Sigmoid colon (tissue), 7 donors: ENCODE measurements at places on chromosomes 13 and 19. TPM values are rescaled to one million over a fixed set of nuclear protein-coding genes. Genes with fewer than 3 reads are reported as not detected.

The UGGT2 gene
- total RNA-seq: 40.2 TPM

GRCh38 chr13:94813920-94814475 lies 101.7 kb upstream of the SOX21 start:
- DNase-seq: no peak

The ICAM1 gene
- 12.8 TPM for total RNA-seq

DNA sequence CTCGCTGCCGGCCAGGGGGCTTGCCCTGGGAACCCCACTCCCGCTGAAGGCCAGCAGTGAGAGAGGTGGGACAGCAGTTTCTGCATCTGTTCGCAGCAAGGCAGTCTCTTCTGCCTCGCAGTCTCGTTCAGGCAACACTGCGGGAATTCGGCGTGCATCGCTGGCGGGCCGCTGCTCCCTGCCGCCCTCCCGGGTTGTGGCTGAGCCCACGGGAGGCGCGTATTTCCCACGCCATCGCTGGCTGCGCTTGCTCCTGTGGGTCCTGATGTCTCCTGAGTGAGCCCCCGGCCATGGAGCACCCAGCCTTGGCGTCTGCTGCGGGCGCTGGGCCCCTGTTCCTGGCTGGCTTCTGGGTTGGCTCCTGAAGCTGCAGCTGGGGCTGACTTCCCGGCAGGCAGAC lies 227.9 kb downstream of the TEX29 start:
- DNase-seq: no peak

DNA sequence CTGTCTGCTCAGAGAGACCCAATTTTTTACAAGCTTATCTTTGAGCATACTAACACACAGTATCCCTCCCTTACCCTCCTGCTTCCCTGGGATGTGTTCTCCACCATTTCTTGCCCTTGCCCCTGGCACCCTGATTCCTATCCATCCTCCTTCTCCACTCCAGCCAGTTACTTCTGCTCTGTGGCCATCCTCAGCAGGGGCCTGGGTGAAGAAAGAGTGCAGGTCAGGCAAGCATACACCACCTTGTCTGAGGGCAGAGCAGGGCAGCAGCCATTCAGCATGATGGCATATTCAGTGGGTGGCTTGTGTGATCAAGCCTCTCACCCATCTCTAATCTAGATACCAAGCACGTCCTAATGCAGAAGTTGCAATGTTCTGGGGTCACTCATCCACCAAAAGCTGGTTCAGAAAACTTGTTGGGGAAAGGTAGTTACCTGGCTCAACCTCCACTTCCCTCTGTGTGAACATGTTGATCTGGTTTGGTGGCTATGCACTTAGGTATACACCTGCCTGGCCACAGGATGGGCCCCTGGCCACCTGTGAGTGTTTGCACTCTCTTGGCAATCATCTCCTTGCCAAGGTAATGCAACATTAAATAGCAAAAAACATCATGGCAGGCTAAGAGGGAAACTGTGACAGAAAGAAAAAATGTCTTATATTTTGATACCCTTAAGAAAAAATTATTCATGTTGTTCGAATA lies 900.3 kb upstream of the MIR17HG start:
- no peak for DNase-seq

GRCh38 chr13:75049735-75050335 lies 432.1 kb downstream of the TBC1D4 start:
- DNase-seq: no peak

DNA sequence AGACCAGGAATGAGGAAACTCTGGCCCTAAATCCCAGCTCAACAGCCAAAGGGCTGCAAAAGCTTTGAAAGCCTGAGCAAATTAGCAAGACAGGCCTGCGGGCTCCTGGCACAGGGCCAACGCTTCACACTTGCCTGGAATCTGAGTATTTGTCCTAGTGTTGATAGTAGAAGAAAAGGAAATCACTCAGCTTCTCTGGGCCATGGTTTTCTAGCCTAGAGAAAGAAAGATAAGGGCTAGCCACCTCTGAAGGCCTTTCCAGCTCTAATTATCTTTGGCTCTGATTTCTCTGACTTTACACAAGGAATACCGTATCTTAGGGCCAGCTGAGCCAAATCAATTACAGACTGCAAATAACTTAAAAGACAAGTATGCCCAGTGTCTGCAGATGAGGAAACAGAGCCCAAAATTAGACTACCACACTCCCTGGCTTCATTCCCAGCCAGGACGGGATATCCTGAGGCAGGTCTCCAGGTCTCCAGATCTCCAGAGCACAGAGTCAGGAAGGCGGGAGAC lies 69.6 kb downstream of the STK24 start:
- peak; percentile 83 for DNase-seq

- DNase-seq: no peak
These were observed 268.3 kb downstream of the RFC3 start for GRCh38 chr13:34086281-34086680.

DNA sequence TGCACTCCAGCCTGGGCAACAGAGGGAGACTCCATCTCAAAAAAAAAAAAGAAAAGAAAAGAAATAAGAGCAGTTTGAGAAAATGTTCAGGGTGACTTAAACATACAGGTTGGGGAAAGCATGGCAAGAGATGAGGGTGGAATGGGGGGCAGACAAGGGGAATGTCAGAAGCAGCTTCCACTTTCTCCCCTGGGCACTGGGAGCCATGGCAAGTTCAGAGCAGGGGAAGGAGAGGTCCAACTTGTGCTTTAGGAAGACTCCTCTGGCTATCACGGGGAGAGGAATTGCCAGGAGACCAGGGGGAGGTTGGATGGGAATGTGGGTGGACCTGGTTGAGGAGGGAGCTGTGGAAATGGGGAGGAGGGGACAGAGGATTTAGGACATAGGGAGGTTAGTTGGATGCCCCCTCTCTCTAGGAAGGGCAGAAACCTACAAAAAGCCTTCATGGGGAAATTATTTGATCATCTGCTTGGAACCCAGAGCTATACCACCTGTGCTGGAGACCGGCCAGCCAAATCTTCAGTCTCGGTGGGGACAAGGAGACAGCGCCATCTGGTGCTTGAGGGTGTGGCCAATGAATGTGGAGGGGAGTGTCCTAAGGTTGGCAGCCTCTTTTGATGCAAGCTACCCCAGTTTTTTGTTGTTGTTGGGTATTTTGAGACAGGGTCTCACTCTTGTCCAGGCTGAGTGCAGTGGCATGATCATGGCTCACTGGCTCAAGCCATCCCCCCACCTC lies 7.3 kb upstream of the STRN4 start:
- no peak for DNase-seq

- DNase-seq: no peak
These were observed 160.1 kb downstream of the KDM4B start for GRCh38 chr19:5128936-5129389.

DNA sequence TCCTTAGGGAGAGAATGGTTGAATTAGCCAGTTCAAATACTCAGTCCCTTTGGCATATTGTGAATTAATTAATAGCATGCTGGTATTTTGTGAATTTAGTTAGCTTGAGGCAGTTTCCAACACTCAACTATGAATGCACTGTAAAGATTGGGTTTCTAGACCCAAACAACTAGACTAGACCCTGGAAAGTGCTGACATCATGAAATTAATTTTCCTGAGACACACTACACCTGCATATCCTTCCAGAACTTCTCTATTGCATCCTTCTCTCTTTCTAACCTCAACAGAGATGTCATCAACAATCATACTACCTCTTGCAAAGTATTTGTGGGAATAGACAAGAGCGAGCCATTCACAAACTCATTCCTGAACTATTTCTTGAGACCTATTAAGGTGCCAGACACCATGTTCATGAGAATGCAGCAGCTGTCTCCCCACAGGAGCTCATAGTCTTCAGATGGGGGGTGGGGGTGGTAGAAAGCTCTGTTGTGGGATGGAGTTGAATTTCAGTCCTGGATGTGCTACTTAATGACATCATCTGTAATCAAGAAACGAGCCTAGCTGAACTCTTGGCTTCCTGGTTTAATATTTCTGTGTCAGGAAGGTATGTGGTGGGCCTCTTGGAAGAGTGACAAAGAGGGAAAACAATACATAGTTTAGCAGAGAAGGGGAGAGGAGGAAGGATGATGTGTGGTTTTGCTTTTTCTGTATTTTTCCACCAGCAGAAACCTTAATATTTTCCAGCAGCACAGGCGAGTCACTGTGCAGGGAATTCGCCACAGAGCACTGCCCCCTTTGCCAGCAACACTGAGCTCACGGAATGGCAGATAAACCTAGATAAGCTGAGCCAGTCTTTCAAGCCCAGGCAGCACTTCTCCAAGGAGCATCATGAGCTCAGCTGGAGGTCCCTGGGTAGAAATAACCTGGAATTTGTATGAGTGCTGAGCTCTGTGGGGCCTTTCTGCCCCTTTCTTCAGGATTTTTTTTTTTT lies 53.1 kb upstream of the CYSLTR2 start:
- DNase-seq: no peak

- DNase-seq: peak; percentile 80
These were observed 15.3 kb downstream of the CDX2 start for GRCh38 chr13:27953676-27954405.

The ZNF541 gene
- total RNA-seq: 1.1 TPM

GRCh38 chr13:90500569-90500968 lies 846.9 kb upstream of the MIR17HG start:
- DNase-seq: no peak

DNA sequence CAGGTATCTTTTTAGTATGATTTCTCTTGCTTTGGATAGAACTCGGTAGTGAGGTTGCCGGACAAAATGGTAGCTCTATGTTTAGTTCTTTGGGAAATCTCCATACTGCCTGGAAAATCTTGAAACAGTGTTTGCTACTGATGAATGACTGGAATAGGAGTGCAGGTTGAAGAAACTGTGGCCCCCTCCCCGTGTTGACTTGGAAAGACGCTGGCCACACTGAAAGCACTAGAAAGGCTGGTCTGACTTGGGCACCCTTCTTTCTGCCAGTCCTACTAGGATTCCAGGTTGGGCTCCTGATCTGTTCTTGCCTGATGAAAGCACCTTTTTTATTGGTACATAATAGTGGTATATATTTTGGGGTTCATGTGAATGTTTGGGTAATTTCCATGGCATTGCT lies 46.3 kb downstream of the NLRP4 start:
- DNase-seq: no peak

The OR2Z1 gene
- not detected for total RNA-seq

DNA sequence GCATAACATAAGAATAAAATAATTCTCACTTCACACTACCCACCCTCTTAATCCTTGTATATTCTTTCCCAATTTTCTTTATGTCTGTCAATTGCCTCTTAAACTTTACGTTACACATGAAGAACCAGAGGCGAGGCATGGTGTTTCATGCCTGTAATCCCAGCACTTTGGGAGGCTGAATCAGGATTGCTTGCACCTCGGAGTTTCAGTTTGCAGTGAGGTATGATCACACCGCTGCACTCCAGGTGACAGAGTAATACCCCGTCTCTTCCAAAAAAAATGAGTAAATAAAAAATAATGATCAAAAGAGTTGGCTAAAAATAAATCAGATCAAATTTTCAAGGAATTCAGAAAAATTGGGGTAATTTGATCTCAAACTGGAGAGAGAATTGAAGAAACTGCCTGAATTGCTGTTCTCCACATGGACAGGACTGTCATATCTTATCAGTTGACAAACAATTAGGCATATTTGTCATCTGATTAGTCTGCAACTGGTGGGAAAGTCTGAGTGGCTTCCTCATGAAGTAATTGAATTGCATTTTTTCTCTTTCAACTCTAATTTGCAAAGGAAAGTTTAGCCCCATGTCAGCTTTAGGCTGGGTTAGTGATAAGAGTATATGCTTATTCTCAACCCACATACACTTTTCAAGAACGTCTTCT lies 302.9 kb downstream of the ITGBL1 start:
- DNase-seq: no peak

DNA sequence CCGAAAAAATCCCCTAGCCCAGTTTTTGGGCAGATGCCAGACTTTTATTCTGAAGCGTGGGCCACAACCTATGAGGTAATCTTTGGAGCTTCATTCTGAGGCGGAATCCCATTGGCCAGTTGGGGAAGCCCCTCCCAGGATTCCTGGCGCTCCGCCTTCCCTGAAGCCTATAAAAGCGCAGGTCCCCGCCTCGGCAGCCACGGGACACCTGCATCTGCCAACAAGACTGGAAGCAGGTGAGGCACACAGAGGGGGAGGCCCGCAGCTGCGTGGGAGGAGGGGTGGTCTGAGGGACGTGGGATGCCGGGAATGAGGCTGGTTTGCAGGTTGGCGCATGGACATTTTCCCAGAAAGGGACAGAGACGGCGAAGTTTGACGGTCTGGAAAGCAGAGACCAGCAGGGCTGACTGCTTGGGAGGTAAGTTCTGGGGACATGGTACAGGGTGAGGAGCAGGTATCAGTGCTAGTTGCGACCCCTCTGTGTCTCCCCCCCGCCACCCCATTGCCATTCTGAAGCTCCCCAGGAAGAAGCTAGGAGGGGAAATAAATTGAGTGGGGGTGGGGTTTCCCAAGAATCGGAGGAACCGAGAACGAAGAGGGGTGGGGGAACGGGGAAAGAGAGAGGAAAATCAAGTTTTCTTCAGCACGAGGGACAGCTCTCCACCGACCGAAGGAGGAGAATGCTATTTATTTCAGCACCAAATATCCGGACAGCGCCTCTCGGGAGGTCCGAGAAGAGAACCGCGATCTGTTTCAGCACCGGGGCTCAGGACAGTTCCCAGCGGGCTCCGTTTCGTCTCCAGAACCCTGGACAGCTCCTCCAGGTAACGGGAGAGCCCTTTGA lies 22.4 kb upstream of the FEM1A start:
- DNase-seq: peak; percentile 85

DNA sequence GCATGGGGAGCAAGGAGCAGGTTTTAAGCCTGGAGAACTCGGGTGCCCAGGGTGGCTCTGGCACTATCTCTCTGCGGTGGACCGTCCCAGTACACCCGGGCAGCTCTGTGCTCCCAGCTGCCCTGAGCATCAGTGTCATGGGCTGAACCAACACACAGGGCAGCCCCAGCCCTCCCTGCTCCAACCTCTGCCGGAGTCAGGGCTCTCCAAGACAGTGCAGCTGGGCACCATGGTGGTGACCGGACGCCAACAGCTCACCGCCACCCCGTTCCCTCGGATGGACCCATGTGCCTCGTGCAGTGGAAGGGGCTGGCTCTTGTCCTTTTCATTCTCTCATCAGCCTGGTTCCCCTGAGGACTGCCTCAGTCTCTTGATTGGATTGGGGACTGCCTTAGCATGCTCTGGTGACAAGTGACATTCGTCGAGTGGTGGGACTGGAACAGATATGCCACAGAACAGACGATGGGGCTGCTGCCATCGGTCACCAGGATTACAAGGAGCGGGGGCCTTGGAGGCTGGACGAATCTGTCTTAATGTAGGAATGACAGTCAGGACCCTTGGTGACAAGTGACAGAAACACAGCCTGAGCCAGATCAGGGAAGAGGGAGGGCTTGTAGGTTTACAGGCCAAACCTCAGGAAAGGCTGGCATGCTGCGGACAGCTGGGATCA lies 25.7 kb upstream of the VSTM2B start:
- DNase-seq: peak; percentile 56

- DNase-seq: no peak
These were observed 45.5 kb downstream of the BRD4 start for GRCh38 chr19:15286688-15287365.
